Neural crest cell (in vitro differentiated cells): ENCODE measurements at places on chromosomes 6 and 20. TPM values are rescaled to one million over a fixed set of nuclear protein-coding genes. Genes with fewer than 3 reads are reported as not detected.

The SIRPD gene
- not detected in 2 replicates for total RNA-seq

DNA sequence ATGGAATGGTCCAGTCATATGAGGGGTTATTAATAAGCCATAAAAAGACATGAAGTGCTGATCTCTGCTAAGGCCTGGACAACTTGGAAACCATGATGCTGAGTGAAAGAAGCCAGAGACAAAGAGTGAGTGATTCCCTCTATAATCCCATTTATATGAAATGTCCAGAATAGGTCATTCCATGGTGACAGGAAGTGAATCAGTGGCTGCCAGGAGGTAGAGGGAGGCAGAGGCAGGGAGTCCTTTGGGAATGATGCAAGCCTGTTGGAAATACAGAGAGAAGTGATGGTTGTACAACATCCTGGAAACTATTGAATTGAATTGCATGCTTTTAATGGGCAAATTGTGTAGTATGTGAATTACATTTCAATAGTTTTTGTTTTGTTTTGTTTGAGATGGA lies 26.4 kb downstream of the ANKRD60 start:
- no peak for DNase-seq

- no peak for DNase-seq
Measured at GRCh38 chr20:62508641-62509051, 32.9 kb upstream of the GATA5 start.

The PRDM13 gene
- 0.09 and 0.14 TPM in 2 replicates for total RNA-seq

The LY6G6F gene
- not detected in 2 replicates for total RNA-seq

GRCh38 chr20:46255440-46256104 lies 52.7 kb downstream of the CDH22 start:
- DNase-seq, result no peak

GRCh38 chr6:13741365-13741764 lies 29.7 kb upstream of the RANBP9 start:
- no peak for DNase-seq

DNA sequence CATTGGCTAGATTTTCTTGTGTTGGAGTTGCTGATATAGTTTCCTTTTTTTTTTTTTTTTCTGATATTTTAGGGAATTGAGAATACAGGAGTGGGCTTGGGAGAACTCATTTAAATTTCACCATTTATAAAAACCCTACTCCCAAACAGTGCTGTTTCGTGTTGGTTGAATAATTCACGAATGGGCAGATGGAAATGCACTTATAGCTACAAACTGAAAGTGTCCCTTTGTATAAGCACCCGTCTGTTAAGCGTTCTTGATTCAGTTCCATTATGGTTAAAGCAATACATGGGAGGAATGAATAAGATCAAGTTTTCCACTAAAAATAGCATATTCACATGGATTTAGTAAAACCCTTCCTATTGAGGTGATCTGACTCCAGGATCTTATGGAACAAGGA lies 122.2 kb upstream of the ARG1 start:
- no peak for DNase-seq

DNA sequence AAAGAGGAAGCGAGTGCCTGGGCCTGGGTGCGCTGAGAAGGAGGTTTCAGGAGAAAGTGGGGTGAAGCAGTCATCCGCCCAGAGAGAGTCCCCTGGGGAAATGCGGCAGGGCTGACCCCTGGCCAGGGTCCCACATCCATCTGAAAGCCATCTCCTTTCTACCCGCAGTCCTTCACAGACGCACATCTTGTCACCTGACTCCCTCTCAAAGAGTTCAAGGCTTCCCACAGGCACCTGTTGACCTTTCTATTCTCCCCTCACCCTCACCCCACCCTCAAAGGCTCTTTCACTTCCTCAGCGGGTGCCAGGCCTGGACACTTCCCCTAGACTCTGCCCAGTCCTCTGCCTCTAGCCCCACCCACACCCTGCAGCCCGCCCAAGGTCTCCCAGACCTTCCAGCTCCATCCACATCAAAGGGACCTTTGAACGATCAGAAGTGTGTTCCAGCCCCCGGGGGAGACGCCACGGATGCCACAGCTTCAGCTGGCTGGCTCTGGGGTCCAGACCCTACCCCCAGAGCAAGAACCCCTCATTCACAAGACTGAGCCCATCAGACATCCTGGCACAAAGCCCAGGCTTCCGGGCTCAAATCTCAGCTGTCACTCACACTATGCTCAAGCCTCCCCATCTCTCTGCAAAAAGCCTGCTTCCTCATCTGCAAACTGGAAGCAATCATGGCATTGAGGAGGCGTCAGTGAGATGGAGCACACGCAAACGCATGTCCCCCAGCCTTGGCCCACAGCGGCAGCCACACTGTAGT lies 2.1 kb downstream of the CTSZ start:
- DNase-seq, result no peak

The LBP gene
- not detected in 2 replicates for total RNA-seq

GRCh38 chr6:93123585-93123984 lies 295.8 kb downstream of the EPHA7 start:
- no peak for DNase-seq

DNA sequence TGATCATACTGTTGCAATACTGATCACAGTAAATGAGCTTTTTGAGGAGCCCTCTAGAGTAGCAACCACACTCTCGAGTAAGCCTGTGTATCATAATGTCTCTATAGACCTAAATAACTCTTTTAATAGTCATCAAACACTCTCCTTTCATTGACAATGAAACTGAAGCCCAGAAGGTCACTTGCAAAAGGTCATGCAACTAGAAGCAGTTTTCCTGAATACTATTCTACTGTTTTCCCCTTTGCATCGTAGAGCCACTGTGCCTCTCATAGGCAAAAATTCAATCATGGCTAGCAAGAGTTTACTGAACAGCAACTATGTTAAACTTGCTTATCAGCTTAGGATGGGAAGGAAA lies 105.3 kb downstream of the HIVEP2 start:
- DNase-seq, result no peak

The TOMM6 gene
- 248 and 249 TPM in 2 replicates for total RNA-seq

The TMEM74B gene
- total RNA-seq, result 2.7 and 3.3 TPM in 2 replicates

- DNase-seq, result no peak
Measured at GRCh38 chr6:30834646-30835045, 49.7 kb upstream of the DDR1 start.

The NNAT gene
- total RNA-seq, result 113 and 119 TPM in 2 replicates

GRCh38 chr6:154440422-154441043 lies 70.0 kb downstream of the CNKSR3 start:
- DNase-seq, result no peak

DNA sequence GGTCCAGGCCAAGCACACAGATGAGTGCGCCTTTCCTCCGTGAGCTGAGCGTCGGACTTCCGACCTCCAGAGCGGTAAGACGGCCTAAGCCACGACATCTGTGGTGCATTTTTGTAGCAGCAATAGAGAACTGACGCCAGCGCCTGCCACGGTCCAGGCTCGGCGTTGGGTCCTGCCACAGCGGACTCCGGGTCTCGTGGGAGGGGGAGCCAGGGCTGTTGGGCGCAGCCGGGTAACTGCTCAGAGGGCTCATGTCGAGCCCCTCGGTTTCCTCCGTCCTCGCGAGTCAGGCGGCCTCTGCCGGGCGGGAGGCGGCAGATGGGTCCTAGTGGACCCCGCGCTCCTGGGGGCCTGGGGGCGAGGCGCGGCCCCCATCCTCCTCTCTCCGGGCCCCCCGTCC lies 216.1 kb downstream of the QKI start:
- DNase-seq, result no peak

The ARMH2 gene
- not detected in 2 replicates for total RNA-seq

GRCh38 chr20:44412402-44413144 lies 57.1 kb downstream of the HNF4A start:
- DNase-seq, result no peak

- no peak for DNase-seq
Measured at GRCh38 chr20:33518071-33518470, 28.2 kb downstream of the CBFA2T2 start.

GRCh38 chr6:39819676-39820075 lies 27.5 kb downstream of the DAAM2 start:
- no peak for DNase-seq

- DNase-seq, result no peak
Measured at GRCh38 chr6:163963205-163964120, 548.9 kb downstream of the QKI start.

GRCh38 chr6:35362200-35362599 lies 19.8 kb downstream of the PPARD start:
- DNase-seq, result no peak

The HTR1E gene
- total RNA-seq, result not detected in 2 replicates

The SPATS1 gene
- total RNA-seq, result not detected in 2 replicates

GRCh38 chr6:12537389-12537788 lies 179.2 kb upstream of the PHACTR1 start:
- DNase-seq, result no peak

The LY6G6C gene
- total RNA-seq, result 1.2 TPM in 2 replicates

The C20orf96 gene
- total RNA-seq, result 34.0 and 40.8 TPM in 2 replicates

- DNase-seq, result no peak
Measured at GRCh38 chr6:38391206-38391605, 248.5 kb downstream of the BTBD9 start.

GRCh38 chr6:119764927-119765681 lies 415.5 kb upstream of the MAN1A1 start:
- no peak for DNase-seq

DNA sequence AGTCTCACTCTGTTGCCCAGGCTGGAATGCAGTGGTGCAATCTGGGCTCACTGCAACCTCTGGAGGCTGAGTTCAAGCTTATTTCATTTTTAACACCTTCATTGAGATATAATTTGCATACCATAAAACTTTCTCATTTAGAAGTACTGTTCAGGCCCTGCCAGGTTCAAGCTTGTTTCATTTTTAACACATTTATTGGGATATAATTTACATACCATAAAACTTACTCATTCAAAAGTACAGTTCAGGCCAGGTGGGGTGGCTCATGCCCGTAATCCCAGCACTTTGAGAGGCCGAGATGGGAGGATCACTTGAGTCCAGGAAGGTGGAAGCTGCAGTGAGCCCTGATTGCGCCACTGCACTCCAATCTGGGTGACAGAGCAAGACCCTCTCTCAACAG lies 5.5 kb downstream of the OR2B6 start:
- no peak for DNase-seq

DNA sequence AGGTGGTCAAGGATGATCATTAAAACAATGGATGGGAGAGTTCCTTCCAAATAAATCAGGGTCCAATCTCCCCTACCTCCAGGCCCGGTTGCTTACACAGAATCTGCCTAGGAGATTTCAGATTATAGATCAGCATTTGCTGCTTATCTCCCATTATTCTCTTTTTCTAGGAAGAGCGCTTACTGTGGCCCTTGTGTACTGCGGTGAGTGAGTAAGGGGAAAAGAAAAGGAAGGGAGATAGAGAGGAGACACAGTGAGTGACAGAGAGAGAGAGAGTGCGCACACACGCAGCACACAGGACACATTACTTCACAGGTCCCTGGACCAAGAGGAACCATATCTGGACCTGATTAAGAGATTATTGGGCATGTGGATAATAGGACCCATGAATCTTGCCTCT lies 6.2 kb downstream of the LATS1 start:
- DNase-seq, result no peak

The OVOL2 gene
- not detected in 2 replicates for total RNA-seq

DNA sequence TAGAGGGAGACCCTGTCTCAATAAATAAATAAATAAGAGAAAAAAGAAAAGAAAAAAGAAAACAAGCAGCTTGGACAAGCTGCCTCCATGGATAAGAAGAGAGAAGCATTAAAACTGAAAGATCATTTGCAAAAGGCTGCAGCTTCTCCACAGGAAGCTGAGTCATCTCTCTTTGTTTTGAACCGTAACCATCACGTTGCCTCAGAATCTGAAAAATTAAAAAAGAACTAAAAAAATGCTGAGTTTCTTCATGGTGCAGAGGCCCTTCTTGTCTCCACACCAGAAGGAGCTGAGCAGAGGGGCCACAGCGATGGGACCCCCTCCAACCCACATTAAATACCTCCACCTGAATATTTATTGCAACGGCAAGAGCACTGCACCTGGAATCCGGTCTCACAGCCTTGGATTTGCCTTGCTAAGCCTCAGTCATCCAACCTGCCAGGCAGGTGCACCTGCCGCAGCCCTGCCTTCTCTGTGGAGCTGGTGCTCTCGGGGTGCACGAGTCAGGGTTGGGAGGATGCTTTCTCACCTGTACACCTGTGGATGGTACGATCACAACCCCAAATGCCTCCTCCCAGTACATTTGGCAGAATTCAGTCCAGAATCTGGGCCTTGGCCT lies 28.1 kb downstream of the TOX2 start:
- DNase-seq, result no peak

DNA sequence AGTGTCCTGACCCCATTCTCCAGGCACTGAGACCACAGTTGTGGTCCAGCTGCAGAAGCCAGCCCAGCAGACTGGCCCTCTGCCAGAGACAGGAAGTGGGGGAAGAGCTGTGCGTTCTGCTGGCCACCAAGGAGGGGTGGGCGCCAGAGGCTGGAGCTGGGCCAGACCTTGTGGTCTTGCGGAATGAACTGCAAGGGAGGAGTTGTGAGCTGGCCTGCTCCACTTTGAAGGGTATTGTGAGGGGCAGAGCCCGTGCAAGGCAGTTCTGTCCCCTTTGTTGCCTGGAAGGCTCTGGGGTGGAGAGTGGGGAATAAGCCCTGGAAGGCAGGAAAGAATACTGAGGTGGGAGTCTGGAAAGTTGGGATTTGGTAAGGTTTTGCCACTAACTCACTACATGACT lies 3.6 kb upstream of the MDFI start:
- DNase-seq, result no peak

GRCh38 chr20:49690899-49691620 lies 22.6 kb downstream of the B4GALT5 start:
- no peak for DNase-seq

The TTBK1 gene
- total RNA-seq, result 5.1 and 5.4 TPM in 2 replicates

GRCh38 chr6:57177545-57178265 lies 5.6 kb downstream of the BAG2 start:
- no peak for DNase-seq

The RRP36 gene
- total RNA-seq, result 89.1 and 93.4 TPM in 2 replicates

DNA sequence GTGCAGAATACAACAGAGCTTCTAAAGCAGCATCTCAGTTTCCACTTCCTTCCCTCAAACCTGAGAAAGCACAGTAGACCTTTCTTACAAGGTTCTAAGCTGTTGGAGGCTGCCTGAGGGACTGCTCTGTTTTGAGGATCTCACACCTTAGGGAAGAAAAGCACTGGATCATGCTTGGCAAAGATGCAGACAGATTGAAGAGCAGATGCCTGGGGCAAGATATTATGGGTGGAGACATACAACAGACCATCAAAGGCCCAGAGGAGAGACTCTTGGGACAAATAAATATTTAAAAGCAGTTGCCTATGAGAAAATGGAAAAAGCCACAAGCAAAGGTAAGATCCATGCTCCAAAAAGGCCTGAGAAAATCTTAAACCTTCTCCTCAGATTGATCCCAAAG lies 6.2 kb downstream of the ZNF337 start:
- no peak for DNase-seq

- peak; percentile 47 for DNase-seq
Measured at GRCh38 chr6:151240791-151241642, 1.2 kb downstream of the AKAP12 start.

The CPXM1 gene
- 200 and 218 TPM in 2 replicates for total RNA-seq

GRCh38 chr6:152334555-152334954 lies 302.6 kb downstream of the SYNE1 start:
- no peak for DNase-seq

The PAQR8 gene
- total RNA-seq, result 10.5 and 10.7 TPM in 2 replicates

The NRSN1 gene
- total RNA-seq, result 0.48 and 0.54 TPM in 2 replicates
